ENCODE measurements at places on chromosomes 7 and 10.

DNA sequence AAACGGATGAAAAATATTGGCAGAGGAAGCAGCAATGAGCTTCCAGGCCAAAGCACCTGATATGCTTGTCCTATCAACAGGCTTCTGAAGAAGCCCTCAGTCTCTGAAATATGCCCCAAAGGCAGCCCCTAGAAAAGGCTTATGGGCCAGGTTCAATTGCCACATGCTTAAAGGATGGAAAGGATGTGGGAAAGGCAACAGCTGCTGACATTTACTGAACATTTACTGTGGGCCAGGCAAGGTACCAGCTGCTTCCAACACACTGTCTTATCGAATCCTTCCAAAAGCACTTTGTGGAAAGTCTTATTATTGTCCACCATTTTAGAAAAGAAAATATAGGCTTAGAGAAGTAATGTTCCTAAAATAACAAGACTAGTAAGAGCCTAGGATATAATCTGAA, 56.5 kb downstream of the DOCK4 start:
- DNase-seq = no peak

GRCh38 chr7:4842319-4843064, 19.3 kb downstream of the PAPOLB start:
- no peak for DNase-seq

GRCh38 chr7:75649462-75649861, 89.3 kb downstream of the HIP1 start:
- no peak for DNase-seq

DNA sequence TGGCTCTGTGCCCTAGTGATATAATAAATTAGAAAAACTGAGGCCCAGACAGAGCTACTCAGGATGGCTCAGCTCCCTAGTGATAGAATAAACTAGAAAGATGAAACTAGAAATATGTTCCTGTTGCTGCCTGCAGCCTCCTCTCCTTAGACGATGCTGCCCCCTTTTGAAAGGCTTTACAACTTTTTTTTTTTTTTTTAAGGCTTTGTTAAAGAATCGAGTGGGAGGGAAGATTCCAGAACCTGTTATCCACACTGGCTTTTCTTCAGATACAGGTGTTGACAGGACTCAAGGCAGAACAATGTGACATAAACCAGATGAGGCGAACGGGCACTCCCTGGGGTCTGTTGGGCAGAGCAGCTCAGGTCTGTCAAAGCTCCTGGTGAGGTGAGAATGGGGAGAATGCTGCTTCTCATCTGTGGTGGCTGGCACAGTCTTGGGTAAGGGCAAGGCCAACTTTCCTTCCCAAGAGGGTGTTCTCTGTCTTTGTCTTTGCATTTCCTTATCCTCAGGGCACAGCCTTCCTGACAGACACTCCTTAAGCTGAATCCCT, 175.1 kb downstream of the COBL start:
- peak; percentile 49 for DNase-seq

- no peak for DNase-seq
Measured at GRCh38 chr10:43683451-43684291, 35.0 kb upstream of the ZNF32 start.

DNA sequence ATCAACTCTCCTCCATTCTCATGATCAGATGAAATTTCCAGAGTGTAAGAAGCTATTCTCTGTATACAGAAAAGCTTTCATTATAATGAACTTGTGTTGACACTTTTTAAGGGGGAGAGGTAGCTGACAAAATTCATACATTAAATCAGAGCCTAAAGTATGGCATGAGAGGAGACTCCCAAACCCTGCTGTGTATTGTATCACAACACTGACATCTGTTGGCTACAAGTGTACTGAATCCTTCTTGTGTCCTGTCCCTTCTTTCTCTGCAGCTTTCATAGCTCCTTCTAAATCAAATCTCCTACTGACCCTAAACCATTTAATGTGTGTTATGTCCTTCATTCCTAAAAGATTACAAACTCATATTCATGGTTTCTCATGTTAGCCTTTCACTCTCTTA, 70.9 kb downstream of the GCC1 start:
- peak; percentile 10 for DNase-seq

DNA sequence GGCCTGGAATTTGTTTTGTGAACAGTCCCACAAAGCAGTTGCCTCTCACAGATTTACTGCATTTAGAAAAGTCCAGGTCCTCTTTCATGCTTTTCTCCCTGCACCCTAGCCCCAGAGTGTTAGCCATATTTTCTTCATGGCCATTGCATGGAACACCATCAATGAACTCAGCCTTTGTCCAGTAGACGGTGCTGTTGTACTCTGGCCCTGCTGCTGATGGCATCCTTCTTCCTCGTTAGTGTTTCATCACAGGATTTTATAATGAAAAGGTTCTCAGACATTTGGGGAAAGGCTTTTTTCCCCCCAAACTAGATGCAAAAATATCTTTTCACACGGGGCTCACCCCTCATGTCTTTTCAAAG, 93.0 kb upstream of the SLC25A13 start:
- DNase-seq = no peak

- DNase-seq = no peak
Measured at GRCh38 chr7:135409845-135410542, 99.9 kb downstream of the CNOT4 start.

GRCh38 chr7:17466216-17466615, 167.8 kb downstream of the AHR start:
- DNase-seq = no peak

DNA sequence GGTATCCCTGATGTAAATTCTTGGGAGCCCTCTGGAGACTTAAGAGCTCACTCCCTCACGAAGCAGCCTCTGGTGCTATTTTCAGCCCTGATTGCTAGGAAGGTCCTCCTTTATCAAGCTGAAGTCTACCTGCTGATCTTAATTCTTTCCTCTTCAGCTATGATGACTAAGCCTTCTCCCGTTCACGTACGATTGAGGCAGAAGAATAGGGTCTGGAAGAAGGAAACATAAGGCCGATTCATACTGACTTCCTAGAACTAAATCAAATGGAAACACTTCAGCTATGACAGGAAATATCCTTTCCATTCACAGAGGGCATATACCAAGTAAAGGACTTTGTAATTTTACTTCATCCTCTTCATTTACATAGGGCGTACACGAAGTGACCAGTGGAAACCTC, 107.0 kb downstream of the CPXM2 start:
- DNase-seq = no peak

GRCh38 chr7:99155211-99155610, 11.3 kb upstream of the SMURF1 start:
- no peak for DNase-seq

DNA sequence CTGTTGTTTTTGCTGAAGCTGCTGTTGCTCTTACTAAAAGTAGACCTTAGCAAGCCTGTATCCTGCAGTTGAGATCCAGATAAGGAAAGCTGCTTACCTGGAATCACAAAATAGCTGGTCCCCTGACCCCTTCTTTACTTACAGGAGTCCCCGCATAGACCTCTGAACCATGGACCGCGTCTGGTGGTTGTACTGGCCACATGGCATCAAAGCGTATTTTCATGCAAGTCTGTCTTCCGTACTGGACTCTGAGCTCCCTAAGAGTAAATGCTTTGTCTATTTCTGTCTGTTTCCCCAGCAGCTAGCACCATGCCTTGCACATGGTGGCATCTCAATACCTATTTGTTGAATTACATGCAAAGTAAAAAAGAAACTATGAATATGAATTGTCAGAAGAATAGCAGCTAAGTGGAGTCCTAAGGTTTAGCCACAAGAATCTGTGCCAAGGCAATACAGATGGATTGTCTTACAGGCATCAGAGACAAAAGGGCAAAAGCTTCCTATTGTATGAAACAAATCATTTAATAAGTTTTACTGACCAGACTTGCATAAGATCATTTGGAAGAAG, 159.2 kb downstream of the PAXIP1 start:
- no peak for DNase-seq

- peak; percentile 5 for DNase-seq
Measured at GRCh38 chr10:53957401-53957800, 843.6 kb downstream of the PCDH15 start.

Data from frontal cortex (tissue), 4 donors.